Upper lobe of right lung (tissue), 1 donor: ENCODE measurements at places on chromosomes 1 and 21. TPM values are rescaled to one million over a fixed set of nuclear protein-coding genes. Genes with fewer than 3 reads are reported as not detected.

GRCh38 chr1:8020032-8020431, 6.1 kb downstream of the ERRFI1 start:
- no peaks in the 10 kb centered on the region for H3K36me3 ChIP-seq
- DNase-seq, result no peak
- H3K4me1 ChIP-seq, result peaks cover 55% of the 10 kb centered on the region
- H3K27me3 ChIP-seq, result no peaks in the 10 kb centered on the region

DNA sequence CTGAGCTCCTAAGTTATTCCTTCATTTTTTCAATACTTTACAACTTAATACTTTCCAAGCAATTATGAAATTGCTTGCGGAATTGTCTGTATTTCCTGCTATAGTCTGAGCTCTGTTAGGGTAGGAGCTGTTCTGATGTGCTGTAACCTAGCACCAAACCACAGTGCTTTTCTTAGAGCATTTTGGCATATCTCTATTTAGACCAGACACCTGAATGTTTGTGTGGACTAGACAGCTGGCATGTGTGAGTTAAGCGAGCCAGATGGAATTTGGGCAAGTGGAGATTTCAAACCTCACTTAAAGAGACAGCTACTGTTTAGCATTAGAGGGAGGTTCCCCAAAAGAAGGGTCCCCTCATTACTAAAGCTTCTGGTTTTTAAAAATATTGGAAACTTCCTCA, 106.1 kb downstream of the RWDD3 start:
- H3K36me3 ChIP-seq, result no peaks in the 10 kb centered on the region
- no peaks in the 10 kb centered on the region for H3K27me3 ChIP-seq
- H3K4me3 ChIP-seq, result no peak overlapping the region
- no peaks in the 10 kb centered on the region for H3K4me1 ChIP-seq

The SAMSN1 gene
- 18.2 TPM for total RNA-seq

- no peaks in the 10 kb centered on the region for H3K27me3 ChIP-seq
- H3K4me3 ChIP-seq, result no peak overlapping the region
- no peaks in the 10 kb centered on the region for H3K36me3 ChIP-seq
- DNase-seq, result no peak
Measured at GRCh38 chr1:93999840-94000415, 90.7 kb upstream of the GCLM start.

GRCh38 chr1:172410027-172410426, 10.5 kb upstream of the C1orf105 start:
- H3K36me3 ChIP-seq, result no peaks in the 10 kb centered on the region
- no peak for DNase-seq
- H3K27ac ChIP-seq, result no peak overlapping the region
- no peak overlapping the region for H3K4me3 ChIP-seq
- H3K4me1 ChIP-seq, result no peaks in the 10 kb centered on the region
